Cardiac fibroblast (primary cell): ENCODE measurements at places on chromosomes 7 and 10.

- no peak for DNase-seq
These were observed 18.2 kb upstream of the HECTD2 start for GRCh38 chr10:91391920-91392319.

GRCh38 chr7:136911344-136911743, 42.9 kb downstream of the CHRM2 start:
- DNase-seq = no peak

- no peak for DNase-seq
These were observed 190.9 kb downstream of the DNAJB6 start for GRCh38 chr7:157527686-157528085.

- no peak for DNase-seq
These were observed 1.3 kb upstream of the BLVRA start for GRCh38 chr7:43757073-43757720.

GRCh38 chr10:74223755-74224529, 72.9 kb downstream of the ADK start:
- peak; percentile 20 for DNase-seq

- peak; percentile 22 for DNase-seq
These were observed 88.9 kb downstream of the FAM13C start for GRCh38 chr10:59273445-59273844.

GRCh38 chr7:129553899-129554461, 51.6 kb downstream of the SMKR1 start:
- DNase-seq = no peak

DNA sequence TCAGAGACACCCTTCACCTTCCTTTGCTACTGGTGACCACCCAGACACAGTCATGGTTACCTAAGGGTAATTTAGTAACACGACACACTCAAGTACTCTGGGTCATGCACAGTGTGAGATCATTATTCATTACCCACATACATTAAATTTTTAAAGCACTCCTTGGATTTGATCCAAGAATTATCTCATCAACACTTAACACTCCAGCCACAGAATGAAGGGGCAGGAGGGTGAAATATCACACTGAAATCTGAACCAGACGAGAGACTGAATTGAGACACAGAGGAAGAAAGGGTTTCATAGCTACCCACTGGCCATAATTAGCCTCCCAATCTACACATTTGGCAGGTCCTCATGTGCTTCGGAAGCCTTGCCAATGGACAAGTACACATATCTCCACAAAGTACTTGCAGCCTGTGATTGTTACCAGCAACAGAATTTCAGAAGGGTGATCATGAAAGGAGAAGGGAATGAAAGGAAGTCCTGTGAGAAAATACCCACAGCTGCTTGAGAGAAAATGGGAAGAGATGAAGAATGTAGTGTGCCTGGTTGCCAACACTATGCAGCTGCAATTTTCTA, 189.3 kb downstream of the POLR1F start:
- DNase-seq = peak; percentile 22

- no peak for DNase-seq
These were observed 7.5 kb upstream of the CYTH3 start for GRCh38 chr7:6279937-6280336.

DNA sequence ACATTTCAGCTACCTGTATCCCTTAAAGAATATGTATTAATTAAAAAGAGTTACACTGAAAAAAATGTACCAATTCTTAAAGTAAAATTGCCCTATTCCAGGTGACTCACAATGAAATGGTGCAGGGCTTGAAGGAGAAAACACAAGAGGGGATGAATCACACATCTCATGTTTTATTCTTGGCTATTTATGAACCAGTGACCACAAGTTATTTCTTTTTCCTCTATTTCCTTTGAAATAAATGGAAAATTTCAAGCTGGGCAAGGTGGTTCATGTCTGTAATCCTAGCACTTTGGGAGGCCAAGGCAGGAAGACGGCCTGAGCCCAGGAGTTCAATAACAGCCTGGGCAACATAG, 106.8 kb downstream of the UBE2H start:
- peak; percentile 49 for DNase-seq

- DNase-seq = peak; percentile 68
These were observed 25.1 kb downstream of the CASP7 start for GRCh38 chr10:113704637-113705343.

GRCh38 chr10:68697106-68697505, 23.9 kb upstream of the CCAR1 start:
- peak; percentile 12 for DNase-seq

DNA sequence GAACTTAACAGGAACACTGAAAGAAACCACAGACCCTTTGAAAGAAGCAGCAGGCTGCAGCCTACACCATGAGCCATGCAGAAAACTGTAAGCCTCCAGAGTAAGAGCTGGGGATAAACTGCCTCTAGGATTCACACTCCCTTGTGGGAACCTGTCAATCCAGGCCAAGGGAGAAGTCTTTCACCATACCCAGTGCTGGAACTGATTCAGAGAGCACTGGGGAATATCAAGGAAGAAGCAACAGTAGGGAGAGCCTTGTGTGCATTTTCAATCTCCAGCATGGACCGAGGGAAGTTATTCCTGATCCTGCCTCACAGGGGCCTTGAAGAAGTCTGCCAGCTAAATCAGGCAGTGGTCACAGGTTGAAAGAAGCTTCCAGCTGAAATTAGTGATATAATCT, 282.2 kb downstream of the AGMO start:
- no peak for DNase-seq

- DNase-seq = no peak
These were observed 32.8 kb upstream of the PHF14 start for GRCh38 chr7:10940704-10941355.

DNA sequence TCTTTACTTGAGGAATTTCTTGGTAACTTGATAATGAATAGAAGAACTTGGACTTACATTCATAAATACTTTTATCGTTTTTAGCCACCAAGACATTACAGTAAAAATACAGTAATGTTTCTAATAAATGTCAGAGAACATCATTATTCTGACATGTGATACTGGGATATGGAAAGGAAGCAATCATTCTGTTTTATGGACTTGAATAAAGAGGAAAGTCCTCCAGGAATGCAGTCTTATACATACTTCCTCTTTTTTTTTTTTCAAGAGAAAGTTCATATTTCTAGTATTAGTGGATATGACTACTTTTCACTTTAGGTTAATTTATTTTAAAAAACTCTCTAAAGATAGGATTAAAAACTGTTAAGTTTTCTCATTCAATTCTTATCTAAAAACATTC, 220.0 kb upstream of the SEMA3C start:
- no peak for DNase-seq

DNA sequence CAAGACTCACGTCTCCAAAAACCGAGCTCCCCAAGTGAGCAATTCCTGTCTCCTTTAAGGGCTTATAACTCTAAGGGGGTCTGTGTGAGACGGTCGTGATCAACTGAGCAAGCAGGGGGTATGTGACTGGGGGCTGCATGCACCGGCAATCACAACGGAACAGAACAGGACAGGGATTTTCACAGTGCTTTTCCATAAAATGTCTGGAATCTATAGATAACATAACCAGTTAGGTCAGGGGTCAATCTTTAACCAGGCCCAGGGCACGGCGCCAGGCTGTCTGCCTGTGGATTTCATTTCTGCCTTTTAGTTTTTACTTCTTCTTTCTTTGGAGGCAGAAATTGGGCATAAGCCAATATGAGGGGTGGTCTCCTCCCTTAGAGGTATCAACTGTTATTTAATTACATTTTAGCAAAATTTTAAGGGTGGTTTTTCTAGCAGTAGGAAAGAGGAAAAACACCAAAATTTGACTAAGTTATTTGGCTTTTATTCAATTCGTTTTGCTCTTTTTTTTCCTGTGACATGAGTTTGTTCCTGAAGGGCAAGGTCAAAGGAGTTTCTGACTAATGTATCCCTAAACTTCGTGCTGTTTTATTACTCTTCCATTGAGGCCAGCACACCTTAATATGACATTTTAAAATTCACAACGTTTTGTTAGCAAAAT, 121.4 kb upstream of the SEC61G start:
- DNase-seq = no peak

DNA sequence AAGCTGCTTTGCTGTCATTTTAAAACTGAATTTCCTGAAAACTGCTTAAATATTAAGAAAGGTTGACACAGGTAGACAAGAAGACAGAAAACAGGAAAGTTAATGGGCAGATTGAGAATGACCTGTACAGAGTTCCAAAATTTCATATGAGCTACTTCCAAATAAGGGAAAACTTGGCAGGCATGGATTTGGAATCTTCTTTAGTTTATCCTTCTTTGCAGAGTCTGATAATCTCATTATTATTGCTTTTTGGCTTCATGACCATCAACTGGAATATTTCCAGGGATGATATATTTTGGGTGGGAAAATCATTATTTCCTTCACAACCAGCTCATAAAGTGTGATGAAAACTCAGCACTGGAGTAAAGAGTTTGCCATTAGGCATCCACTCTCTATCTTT, 346.5 kb upstream of the NPVF start:
- no peak for DNase-seq

DNA sequence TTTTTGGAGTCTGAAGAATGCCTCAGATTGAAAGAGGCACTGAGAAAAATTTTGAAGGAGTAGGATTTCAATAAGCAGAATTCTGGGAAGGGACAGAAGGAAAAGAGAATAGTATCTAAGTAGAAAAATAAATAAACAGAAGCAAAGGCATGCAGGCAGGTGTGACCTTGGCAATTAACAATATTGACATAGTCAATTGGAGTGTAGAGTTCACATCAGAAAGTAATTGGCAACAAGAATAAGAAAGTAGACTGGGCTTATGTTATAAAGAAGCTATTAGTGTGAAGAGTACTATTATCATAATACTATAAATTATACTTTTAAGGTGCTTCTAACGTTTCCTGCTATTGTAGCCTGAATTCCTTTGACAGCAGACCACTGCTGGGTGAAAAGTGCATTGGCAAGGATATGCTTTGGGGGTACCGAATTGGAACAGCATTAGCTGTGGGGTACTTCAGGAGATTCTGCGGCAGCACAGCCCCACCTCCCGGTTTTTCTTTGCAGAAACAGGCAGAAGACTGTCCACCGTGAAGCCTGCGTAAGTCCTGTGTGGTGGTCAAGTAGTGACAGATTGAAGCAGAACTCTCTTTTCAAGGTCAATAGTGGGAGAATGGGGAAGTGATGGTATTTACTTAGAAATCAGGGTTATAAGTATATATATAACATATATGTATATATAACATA, 357.0 kb downstream of the THSD7A start:
- DNase-seq = no peak

DNA sequence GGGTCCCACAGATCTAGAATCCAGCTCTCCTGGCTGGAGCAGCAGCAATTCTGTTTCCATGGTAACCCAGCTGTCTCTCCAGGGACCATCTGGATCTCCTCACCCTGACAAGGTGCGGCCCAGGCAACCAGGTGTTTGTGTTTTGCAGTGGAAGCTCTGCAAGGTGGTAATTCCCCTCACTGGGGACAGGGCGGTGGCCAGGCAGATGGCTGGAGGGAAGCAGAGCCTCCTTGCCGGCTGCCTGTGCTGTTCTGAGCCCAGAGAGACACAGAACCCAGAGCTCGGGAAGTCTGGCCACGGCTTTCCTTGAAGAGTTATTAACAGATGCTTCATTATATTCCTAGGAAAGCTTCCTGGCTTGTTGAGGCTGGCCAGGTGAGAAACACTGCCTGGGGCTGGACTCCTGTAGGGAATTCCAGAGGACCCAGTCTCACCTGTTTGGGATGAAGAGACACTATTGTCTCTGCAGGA, 118.2 kb upstream of the PPIF start:
- no peak for DNase-seq

DNA sequence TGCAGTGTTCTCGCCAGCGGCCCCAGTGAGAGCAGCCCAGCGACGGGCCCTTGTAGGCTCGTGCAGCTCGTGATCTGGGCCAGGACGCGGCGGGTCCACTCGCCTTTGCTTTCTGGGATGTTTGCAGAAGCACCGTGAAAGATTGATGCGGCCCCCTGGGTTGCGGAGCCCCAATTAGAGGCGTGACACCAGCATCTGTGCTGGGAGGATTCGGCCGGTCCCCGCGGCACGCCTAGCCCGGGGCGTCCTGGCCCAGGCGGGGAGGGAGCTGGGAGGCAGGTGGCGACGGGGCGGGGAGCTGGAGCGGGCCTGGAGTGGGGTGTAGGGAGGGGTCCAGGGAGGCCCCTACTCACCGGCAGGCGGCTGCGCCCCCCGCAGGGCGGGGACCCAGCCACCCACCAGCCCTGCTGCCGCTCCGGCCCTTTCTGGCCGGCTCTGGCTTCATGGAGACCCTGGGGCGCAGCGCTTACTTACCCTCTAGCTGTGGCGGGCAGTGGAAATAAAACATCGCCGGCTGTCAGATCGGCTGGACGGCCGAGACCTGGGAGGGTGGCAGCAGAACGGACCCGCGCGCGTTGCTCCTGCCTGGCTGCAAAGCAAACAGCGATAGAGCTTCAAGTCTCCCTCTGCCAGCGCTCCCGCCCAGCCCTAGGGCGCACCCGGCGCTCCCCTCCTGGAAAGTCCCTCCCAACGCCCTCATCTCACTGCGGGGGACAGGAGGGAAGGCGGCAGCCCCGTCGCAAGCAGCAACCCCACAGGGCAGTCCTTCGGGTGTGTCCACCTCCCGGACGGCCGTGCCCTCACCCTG, 752 bp downstream of the DRGX start:
- no peak for DNase-seq

GRCh38 chr10:47175181-47176123, 124.5 kb upstream of the GDF10 start:
- no peak for DNase-seq

- no peak for DNase-seq
These were observed 167.7 kb downstream of the EMX2 start for GRCh38 chr10:117710181-117710798.

DNA sequence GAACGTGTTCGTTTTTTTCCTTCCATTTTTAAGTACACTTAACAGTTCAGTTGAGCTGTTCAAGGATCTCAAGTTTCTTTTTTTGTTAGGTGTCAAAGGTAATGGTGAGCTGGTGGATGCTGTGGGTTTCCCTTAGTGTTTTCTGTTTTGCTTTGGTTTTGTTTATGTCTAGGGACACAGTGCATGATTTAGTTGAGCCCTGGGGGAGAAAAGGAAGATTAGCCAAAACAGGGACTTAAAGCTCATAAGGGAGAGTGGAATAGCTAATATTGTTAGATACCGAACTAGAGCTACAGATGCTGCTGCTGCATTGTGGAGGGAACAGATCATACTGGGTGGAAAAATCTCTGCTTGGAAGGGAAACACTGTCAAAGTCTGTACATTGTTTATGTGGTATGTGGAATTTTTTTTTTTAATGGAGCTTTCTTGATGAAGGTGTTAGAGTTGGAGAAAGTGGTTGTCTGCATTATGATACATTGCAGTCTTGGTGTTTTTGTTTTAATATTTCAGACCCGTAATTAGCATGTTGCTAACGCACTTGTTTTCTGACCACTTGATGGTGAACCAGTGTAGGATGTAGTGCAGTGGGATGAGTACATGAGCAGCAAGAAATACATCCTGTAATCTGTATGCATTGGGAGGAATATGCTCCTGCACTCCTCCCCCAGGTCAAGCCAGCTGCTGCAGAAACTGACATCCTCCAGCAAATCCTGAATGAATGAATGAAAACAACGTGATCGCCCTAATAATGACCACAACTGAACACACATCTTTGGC, 2.1 kb downstream of the GLCCI1 start:
- peak; percentile 13 for DNase-seq

DNA sequence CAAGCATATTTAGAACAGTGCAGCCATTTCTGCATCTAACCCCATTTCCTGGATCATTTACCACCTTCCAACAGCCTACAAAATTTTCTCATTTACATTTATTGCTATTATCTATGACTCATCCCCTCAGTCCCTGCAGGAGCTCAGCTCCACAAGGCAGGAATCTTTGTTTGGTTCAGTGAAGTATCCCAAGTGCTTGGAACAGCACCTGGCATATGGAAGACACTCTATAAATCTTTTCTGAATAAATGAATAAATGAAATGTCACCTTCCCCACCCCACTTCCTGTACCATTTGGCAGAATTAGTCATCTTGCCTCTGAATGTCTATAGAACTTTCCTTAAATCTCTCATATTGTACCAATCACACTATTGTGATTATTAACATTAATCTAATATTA, 110.7 kb downstream of the HIP1 start:
- DNase-seq = no peak
